Psoas muscle (tissue), 8 donors: ENCODE measurements at places on chromosomes 6 and 20. TPM values are rescaled to one million over a fixed set of nuclear protein-coding genes. Genes with fewer than 3 reads are reported as not detected.

GRCh38 chr6:43833223-43833995, 63.4 kb downstream of the VEGFA start:
- no peak overlapping the region for H3K4me3 ChIP-seq
- H3K4me1 ChIP-seq = peaks cover 8% of the 10 kb centered on the region
- no peaks in the 10 kb centered on the region for H3K27me3 ChIP-seq
- H3K27ac ChIP-seq = no peak overlapping the region
- no peak for DNase-seq

DNA sequence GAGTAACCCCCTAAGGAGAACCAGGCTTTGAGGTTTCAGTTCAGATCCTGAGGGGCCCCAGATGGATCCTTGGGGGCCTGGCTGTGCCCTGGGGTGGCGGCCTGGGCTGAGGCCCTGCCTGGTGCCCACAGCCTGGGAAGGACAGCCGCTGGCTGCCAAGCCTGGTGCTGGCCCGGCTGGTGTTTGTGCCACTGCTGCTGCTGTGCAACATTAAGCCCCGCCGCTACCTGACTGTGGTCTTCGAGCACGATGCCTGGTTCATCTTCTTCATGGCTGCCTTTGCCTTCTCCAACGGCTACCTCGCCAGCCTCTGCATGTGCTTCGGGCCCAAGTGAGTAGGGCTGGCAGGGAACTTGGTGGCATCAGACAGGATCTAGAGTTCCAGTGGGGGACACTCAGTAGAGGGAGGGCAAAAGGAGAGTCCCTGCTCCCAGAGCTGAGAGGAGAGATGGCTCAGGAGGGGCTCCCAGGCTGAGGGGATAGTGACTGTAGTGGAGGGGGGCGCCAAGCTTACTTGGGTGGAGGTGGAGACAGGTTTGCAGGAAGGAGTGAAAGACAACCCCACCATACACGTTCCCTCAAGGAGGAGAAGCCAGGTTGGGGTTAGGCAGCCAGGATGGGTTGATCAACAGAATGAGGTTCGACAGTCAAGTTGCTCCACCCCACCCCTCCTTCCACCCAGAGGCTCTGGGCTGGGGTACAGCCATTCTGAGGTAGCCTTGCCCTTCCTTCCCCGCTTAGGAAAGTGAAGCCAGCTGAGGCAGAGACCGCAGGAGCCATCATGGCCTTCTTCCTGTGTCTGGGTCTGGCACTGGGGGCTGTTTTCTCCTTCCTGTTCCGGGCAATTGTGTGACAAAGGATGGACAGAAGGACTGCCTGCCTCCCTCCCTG, 9.5 kb downstream of the SLC29A1 start:
- H3K4me1 ChIP-seq = peaks cover 65% of the 10 kb centered on the region
- H3K36me3 ChIP-seq = peaks cover 2% of the 10 kb centered on the region
- DNase-seq = peak; percentile 34
- no peaks in the 10 kb centered on the region for H3K27me3 ChIP-seq
- H3K27ac ChIP-seq = peak overlapping the region; percentile 96

IRAK1BP1 gene
- 0.61 TPM for total RNA-seq

DNA sequence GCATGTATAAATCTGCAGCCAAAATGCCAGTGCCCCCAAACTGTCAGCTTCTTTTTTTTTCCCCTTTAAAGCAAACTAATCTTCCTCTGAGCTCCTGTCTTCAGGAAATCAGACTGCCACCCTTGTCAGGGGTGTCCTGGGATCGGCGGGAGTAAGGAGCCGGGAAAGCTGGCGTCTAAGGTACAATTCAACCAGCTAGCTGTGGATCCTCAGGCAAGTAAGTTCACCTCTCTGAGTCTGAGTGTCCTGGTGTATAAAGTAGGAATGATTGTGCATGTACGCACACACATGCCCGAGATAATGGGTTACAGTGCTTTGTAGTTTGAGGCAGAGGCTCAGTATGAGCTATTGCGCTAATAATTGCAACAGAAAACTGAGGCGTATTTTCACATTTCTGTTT, 98.3 kb downstream of the ANKRD60 start:
- no peak overlapping the region for H3K4me3 ChIP-seq
- DNase-seq = no peak
- peaks cover 3% of the 10 kb centered on the region for H3K27me3 ChIP-seq
- H3K27ac ChIP-seq = no peak overlapping the region
- no peaks in the 10 kb centered on the region for H3K36me3 ChIP-seq
- H3K4me1 ChIP-seq = no peaks in the 10 kb centered on the region

DNA sequence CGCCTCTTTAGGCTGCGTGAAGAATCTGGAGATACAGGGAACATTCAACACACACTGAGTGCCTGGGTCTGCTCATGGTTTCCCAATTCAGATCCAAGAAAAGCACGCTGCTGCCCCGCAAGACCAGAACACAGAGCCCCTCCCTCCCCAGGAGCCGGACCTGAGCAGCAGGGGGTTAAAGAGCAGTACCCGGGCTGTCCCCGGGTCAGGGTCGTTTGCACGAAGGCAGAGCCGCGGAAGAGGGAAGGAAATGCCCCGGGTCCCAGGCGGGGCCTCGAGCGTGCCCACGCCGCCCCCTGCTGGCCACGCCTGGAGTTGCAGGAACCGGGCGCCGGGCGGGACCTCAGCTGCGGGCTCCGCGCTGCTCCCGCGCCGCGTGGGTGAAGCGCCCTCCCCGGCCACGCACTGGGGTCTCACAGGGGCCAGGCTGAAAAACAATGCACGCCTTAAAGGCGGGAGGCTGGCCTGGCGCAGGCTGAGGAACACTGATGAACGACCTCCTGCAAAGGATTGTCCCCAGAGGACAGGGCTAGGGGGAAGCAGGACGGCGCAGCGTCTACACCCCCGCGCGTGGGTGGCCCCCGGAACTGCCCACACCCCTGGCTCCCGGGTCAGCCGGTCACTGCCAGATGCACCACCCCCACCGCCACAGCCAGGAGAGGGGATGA, 48.9 kb downstream of the ANKRD60 start:
- peaks cover 12% of the 10 kb centered on the region for H3K27me3 ChIP-seq
- no peaks in the 10 kb centered on the region for H3K36me3 ChIP-seq
- H3K4me1 ChIP-seq = no peaks in the 10 kb centered on the region

DNA sequence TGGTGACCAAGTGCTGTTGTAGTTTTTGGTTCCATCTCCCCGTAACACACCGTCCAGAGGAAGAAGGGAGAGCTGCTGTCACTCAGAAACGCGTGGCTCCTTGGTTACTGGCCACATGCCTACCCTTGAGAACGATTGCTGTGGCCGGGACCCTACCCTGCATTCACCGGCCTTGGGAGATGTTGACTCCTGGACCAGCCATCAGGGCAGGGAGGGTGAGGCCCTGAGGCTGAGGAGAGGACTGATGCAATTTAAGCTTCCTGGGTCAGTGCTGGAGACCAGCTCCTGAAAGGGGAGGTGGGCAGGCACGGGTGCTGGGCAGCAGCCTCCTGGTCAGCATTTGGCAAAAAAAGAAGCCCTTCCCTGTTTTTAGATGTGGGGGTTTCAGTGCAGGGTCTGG, 31.5 kb downstream of the ERMARD start:
- H3K27ac ChIP-seq = no peak overlapping the region
- no peaks in the 10 kb centered on the region for H3K4me1 ChIP-seq
- no peaks in the 10 kb centered on the region for H3K27me3 ChIP-seq
- no peak for DNase-seq
- H3K4me3 ChIP-seq = no peak overlapping the region
- H3K36me3 ChIP-seq = peaks cover 41% of the 10 kb centered on the region

- peaks cover 25% of the 10 kb centered on the region for H3K4me1 ChIP-seq
- no peak overlapping the region for H3K27ac ChIP-seq
- no peak for DNase-seq
- no peaks in the 10 kb centered on the region for H3K36me3 ChIP-seq
These were observed 236.1 kb downstream of the KCNQ5 start for GRCh38 chr6:72857791-72858585.

CD40 gene
- 8.4 TPM for total RNA-seq

DNA sequence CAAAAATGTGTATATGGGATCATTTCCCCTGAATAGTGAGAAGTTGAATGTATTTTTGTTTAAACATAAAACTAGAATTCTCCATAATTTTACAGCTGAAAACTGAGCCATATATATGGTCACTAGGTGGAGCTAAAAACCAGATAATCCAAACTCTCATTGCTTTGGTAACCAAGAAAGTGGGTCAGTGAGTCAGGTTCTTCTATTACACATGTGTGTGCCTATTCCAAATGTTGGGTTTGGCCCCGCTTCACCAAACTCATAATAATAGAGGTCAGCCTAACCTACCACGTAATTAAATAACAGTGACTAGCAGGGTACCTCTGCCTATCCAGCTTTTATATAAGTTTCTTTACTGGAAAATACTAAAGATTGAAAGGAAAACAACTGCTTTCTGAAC, 19.3 kb upstream of the RNGTT start:
- no peaks in the 10 kb centered on the region for H3K27me3 ChIP-seq
- H3K4me1 ChIP-seq = peaks cover 12% of the 10 kb centered on the region
- peak; percentile 37 for DNase-seq
- H3K27ac ChIP-seq = peak overlapping the region; percentile 62

ELMO2 gene
- 60.7 TPM for total RNA-seq

- H3K4me3 ChIP-seq = no peak overlapping the region
- no peak for DNase-seq
- H3K27ac ChIP-seq = no peak overlapping the region
- no peaks in the 10 kb centered on the region for H3K27me3 ChIP-seq
These were observed 161.6 kb downstream of the ADAT2 start for GRCh38 chr6:143288923-143289322.

GMNN gene
- 3.5 TPM for total RNA-seq

DNA sequence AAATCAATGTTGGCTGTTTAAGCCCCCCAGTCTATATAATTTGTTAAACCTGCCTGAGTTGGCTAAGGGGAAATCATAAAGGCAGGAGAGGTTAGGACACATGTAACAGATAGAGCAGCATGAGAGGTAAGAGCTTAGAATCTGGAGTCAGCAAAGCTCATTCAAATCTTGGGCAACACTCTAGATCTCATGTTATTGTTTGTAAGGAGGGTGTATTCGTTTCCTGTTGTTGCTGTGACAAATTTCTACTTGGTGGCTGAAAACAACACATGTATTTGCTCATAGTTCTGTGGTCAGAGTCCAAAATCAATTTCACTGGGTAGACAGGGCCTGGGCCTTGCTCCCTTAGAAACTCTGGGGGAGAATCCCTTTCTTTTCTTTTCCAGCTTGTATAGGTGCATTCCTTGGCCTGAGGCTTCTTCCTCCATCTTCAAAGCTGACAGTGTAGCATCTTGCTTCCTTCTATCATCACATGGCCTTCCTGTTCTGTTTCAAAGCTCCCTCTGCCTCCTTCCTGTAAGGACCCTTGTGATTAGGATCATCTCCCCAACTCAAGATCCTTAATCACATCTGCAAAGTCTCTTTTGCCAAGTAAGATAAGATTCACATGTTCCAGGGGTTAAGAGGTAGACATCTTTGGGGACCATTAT, 4.4 kb downstream of the LY86 start:
- H3K4me1 ChIP-seq = no peaks in the 10 kb centered on the region
- no peak overlapping the region for H3K4me3 ChIP-seq
- peak overlapping the region; percentile 50 for H3K27ac ChIP-seq
- no peaks in the 10 kb centered on the region for H3K36me3 ChIP-seq

SLC22A23 gene
- total RNA-seq = 13.7 TPM

TAP1 gene
- 18.9 TPM for total RNA-seq

TLDC2 gene
- total RNA-seq = not detected

DNA sequence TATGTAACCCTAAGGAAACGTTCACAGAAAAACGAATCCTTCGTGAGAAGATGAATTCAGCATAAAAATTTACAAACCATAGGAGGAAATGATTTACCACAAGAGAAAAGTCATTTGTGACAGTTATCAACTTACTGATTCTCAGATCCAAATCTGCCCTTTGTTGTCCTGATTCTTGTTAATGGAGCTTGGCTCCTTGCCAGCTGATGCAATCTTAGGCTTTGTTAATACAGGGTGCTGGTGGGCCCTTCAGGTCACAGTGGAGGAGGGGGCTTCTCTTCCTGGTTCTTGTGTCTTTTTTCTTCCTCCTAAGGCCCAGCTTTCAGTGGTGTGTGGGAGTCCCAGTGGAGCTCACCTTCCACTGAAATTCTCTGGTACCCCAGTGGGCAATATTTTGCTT, 108.4 kb upstream of the MAP3K7 start:
- no peak overlapping the region for H3K27ac ChIP-seq
- no peak overlapping the region for H3K4me3 ChIP-seq
- no peaks in the 10 kb centered on the region for H3K36me3 ChIP-seq
- DNase-seq = no peak
- H3K27me3 ChIP-seq = no peaks in the 10 kb centered on the region
- H3K4me1 ChIP-seq = no peaks in the 10 kb centered on the region

TRAPPC3L gene
- not detected for total RNA-seq

NKX2-4 gene
- total RNA-seq = not detected

DNA sequence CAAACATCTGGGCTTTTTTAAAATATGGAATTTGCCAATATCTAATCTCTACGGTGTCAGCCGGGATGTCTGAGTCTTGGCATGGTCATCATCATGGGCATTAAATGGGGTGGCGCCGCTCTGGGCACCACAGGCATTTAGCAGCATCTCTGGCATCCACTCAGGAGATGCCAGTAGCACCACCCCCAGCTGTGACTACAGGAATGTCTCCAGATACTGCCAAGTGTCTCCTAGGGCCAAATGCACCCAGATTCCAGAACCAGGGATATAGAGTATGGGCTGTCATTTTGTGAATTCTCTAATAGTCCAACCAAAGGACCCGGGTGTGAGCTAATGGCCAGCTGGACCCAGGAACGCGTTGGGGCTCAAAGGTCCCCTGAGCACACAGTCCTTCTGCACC, 361.0 kb downstream of the TAF4 start:
- H3K27me3 ChIP-seq = no peaks in the 10 kb centered on the region
- H3K4me1 ChIP-seq = no peaks in the 10 kb centered on the region
- H3K27ac ChIP-seq = no peak overlapping the region
- peak; percentile 4 for DNase-seq
- H3K36me3 ChIP-seq = no peaks in the 10 kb centered on the region

- no peak overlapping the region for H3K4me3 ChIP-seq
- no peak for DNase-seq
- no peaks in the 10 kb centered on the region for H3K36me3 ChIP-seq
- H3K27ac ChIP-seq = no peak overlapping the region
- no peaks in the 10 kb centered on the region for H3K27me3 ChIP-seq
- no peaks in the 10 kb centered on the region for H3K4me1 ChIP-seq
These were observed 5.8 kb upstream of the PLTP start for GRCh38 chr20:45917790-45918141.

GRCh38 chr6:79168695-79168980, 65.8 kb downstream of the HMGN3 start:
- H3K4me3 ChIP-seq = no peak overlapping the region
- H3K27ac ChIP-seq = no peak overlapping the region
- H3K4me1 ChIP-seq = peaks cover 7% of the 10 kb centered on the region
- no peaks in the 10 kb centered on the region for H3K27me3 ChIP-seq
- no peaks in the 10 kb centered on the region for H3K36me3 ChIP-seq
- DNase-seq = no peak

DOK5 gene
- total RNA-seq = 11.7 TPM

HDGFL1 gene
- total RNA-seq = not detected

SLC16A10 gene
- total RNA-seq = 106 TPM

GRCh38 chr20:60286764-60287163, 328.5 kb downstream of the CDH26 start:
- H3K27ac ChIP-seq = no peak overlapping the region
- no peaks in the 10 kb centered on the region for H3K27me3 ChIP-seq
- no peaks in the 10 kb centered on the region for H3K36me3 ChIP-seq
- DNase-seq = no peak

GRCh38 chr6:2127484-2127911, 117.9 kb downstream of the GMDS start:
- peak overlapping the region; percentile 12 for H3K27ac ChIP-seq
- H3K36me3 ChIP-seq = no peaks in the 10 kb centered on the region
- H3K27me3 ChIP-seq = no peaks in the 10 kb centered on the region
- peak; percentile 75 for DNase-seq
- H3K4me1 ChIP-seq = no peaks in the 10 kb centered on the region
- H3K4me3 ChIP-seq = no peak overlapping the region

WFDC2 gene
- 0.44 TPM for total RNA-seq

RAD21L1 gene
- not detected for total RNA-seq

GRCh38 chr6:169234634-169235033, 19.0 kb downstream of the THBS2 start:
- no peak for DNase-seq
- no peaks in the 10 kb centered on the region for H3K4me1 ChIP-seq
- H3K27me3 ChIP-seq = no peaks in the 10 kb centered on the region
- H3K4me3 ChIP-seq = no peak overlapping the region
